ENCODE measurements at places on chromosomes 6 and 20.

DNA sequence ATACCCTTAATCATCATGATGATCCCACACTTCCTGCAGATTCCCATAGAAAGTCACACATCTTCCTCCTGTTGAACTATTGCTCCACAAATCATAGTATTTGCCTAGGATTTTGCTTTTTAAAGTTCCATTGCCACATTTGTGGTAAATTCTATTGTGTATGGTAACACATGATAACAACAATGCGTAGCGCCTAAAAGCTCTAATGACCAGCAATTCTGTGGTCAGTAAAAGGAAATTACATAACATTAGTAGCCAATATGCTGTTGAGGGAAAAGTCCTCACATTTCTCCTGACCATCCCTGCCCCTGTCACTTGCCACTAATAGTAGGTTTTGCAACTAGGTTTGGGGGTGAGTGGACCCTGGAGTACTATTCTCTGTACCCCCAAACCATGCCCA, 31.8 kb upstream of the PDE7B start:
- DNase-seq, result no peak

- no peak for DNase-seq
Measured at GRCh38 chr20:53463101-53463972, 130.3 kb downstream of the ZNF217 start.

GRCh38 chr6:16258709-16259075, 20.3 kb downstream of the GMPR start:
- DNase-seq, result no peak

- DNase-seq, result no peak
Measured at GRCh38 chr20:54344832-54345231, 130.6 kb upstream of the DOK5 start.

DNA sequence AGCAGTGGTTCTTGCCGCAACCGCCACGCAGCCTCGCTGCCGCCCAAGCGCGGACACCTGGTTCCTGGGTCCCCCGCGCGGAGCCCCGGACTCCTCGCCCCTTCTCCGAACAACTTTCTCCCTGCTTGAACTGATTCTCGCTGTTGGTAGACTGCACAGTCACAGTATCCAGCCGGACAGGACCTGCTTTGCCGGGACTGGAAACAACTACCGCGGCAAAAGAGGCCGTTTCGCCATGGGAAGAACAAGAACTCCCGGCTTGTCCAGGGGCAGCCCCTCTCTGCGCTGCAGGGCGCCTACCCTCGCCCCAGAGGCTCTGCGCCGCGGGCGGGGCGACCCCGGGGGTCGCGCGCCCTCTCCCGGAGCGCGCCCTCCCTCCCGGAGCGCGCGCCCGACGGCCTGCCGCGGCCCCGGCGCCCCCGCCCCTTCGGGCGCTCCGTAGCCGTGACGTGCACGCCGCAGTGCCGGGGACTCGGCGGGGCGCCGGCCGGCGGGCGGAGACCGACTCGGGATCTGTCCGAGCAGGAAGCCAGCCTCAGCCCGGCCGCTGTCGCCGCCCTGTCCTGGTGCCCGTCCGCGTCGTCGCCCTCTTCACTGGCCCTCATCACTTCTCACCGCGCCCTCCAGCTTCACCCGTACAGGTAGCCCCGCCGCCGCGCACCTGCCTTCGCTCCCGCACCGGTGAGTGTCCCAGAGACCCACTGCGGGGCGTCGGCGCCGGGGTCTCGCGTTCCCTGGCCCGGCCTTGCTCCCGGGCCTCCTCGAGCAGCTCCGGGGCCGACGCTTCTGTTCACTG, at the start of gene MYO6:
MYO6 (plus strand) TSS at position 497 of the 796 bp plus-strand sequence. CDS start 68,309 bp downstream, outside the sequence.
- no peak for DNase-seq

GRCh38 chr6:43052842-43053544, 658 bp downstream of the CUL7 start:
- DNase-seq, result no peak

DNA sequence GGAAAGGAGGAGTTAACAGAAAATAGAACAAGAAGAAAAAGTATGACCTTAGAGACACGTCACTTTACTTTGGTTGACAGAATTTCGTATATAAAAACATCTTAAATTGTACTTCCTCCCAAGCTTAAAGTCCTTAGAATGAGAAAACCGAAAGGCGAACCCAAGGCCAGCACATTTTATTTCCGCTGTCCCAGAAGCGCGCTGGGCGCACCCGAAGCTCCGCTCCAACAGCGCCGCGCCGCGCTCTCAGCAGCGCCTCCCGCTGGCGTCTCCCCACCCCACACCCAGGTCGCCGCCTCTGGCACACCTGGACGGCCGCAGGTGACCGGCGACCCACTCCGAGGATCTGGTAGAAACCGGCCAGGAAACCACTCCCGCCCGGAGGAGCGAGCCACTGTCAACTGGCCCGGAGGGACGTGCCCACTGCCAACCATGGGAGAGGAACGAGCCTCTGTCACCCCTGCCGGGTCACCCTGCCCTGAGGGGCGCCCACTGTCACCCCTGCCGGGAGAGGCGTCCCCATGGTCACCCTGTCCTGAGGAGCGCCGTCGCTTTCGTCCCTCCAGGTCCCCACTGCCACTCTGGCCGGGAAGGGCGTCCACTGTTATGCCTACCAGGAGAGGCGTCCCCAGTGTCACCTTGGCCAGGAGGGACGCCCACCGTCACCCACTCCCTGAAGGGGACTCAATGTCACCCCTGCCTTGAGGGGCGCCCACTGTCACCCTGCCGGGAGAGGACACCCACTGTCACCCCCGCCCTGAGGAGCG, 824 bp downstream of the MPC1 start:
- DNase-seq, result no peak

- DNase-seq, result no peak
Measured at GRCh38 chr6:44011350-44011920, 115.8 kb downstream of the MRPL14 start.

GRCh38 chr6:168619560-168620314, 178.8 kb downstream of the SMOC2 start:
- no peak for DNase-seq

DNA sequence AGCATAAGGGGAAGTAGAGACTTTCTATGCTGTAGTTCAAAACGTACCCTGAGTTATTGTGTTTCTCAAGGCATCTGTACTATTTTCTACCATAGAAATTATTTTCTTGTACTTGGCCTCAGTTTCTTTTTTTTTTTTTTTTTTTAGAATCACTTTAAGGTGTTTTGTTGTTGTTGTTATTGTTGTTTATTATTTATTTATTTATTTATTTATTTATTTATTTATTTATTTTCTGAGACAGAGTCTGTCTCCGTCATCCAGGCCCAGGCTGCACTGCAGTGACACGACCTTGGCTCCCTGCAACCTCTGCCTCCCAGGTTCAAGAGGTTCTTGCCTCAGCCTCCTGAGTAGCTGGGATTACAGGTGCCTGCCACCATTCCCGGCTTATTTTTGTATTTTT, 179.1 kb downstream of the GRIK2 start:
- no peak for DNase-seq

DNA sequence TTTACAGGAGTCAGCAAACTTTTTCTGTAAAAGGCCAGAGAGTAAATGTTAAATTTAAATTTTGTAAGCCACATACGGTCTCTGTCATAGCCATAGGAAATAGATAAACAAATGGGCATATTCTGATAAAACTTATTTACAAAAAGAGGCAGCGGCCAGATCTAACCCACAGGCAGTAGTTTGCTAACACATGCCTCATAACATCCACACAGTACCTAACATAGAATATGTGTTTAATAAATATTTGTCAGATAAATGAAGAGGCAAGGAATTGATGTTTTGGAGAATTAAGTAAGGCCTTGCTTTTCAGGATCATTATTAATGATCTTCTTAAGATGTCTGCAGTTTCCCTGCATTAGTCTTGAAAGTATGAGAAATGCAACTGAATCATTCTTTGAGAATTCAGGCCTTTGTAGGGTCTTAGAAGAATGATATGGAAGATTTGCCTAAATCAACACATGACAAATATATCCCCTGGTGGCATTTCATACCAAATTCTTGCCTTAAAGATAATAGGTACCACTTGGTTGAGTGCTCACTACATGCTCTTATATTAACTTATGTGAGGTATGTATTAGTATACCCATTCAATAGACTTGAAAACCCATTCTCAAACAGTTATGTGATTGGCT, 39.3 kb upstream of the TRAM2 start:
- no peak for DNase-seq

GRCh38 chr6:63537201-63537958, 34.9 kb upstream of the LOC128125822 start:
- DNase-seq, result no peak

DNA sequence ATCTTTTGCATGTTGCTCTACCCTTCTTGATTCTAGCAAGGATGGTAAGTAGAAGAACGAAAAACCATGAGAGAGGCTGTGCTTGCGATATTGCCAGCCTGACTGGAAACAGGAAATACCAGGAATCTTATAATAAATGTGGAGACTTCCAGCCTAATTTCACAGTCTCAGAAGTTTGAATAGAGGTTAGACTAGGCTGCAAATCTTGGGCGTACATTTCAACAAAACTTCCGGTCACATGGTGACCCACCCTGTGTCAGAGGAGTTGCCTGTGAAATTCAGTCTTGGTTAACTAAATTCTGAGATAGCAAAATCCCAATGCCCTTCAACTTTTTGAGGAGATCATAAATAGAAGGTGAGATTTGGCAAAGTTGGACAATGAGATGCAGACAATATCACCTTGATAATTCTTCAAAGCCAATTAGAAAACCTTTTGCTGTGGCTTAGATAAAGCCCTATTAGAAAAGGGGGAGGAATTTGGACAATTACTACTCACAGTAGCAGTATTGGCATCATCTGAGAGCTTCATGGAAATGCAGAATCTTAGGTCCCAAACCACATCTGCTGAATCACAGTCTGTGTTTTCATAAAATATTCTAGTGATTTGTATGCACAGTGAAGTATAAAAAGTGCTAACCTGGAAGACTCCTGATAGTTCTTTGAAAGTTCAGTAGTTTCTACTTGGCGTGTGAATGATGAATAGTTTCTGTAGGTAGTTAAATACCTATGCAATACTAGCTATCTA, 262.0 kb upstream of the JAG1 start:
- DNase-seq, result no peak

GRCh38 chr20:62387219-62387913, 463 bp downstream of the RPS21 start:
- no peak for DNase-seq

DNA sequence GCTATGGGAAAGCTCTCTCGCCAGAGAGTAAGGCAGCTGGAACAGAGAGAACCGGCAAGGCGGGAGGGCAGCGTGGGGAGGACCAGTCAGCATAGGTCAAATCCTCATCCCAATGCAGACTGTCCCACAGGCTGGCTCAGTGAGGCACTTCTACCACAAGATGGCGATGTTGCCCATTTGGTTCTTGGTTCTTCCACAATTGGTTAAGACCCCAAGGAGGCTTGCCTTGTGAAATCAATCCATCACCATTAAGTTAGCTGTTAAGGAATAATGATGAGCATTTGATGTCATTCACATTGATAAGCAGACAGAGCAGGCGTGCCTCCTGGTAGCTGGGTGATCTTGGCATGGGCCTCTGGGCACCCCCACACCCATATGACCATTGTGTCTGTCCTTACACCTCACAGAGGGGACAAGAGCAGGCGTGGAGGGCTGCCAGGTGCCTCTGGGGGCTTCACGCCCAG, 2.4 kb downstream of the CSTL1 start:
- DNase-seq, result peak; percentile 31

- no peak for DNase-seq
Measured at GRCh38 chr6:149717255-149717587, 680 bp downstream of the LATS1 start.

- no peak for DNase-seq
Measured at GRCh38 chr6:112037783-112038216, 16.1 kb upstream of the CCN6 start.

DNA sequence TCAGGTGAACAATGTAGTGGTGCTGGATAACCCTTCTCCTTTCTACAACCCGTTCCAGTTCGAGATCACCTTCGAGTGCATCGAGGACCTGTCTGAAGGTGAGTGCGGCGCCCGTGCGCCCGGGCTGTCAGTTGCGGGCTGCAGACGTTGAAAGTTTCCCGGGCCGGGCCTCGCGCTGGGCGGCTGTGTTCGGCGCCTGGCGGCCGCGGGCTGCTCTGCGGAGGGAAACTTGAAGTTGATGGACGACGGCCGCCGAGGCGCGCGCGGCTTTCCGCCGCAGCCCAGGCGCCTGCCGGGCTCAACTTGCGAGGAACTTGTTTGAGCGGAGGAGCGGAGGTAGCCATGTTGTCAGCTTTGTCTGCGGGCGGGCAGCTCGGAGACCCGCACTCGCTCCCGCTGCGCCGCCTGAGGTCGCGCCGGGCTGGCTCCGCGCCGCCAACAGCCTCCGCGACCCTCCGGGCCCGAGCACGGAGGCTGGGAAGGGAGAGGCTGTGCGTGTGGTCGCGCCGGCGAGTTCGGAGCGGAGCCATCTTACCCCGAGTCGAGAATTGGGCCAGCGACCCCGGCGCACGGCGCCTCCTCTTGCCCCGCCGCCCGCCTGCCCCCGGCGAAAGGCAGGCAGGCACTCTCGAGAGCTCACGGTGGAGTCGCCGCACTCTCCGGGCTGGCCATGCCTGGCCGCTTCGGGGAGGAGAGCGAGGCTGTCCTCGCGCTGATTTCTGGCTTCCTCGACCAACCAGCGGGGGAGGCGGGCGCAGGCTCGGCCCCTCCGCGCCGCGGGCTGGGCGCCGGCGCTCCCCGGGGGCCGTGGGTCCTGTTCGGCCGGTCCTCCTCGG, 691 bp downstream of the ASF1A start:
- DNase-seq, result peak; percentile 41

GRCh38 chr6:45668705-45669104, 291.0 kb upstream of the SUPT3H start:
- no peak for DNase-seq

DNA sequence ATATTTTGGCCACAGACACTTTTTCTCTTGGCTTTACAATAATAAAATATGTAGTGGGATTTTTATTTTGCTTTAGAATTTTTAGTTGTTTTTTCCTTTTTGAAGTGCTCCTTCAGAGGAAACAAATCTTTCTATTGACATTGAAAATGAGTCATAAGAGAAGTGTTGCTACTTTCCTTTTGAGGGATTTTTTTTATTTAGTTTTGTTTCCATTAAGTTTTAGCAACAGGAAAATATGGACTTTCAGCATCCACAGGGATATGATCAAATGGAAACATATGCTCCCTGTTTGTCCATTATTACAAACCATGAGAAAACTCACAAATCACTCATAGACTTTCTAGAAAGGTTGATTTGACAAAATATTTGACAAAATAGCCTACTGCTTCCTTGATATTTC, 65.3 kb upstream of the BMP2 start:
- no peak for DNase-seq

DNA sequence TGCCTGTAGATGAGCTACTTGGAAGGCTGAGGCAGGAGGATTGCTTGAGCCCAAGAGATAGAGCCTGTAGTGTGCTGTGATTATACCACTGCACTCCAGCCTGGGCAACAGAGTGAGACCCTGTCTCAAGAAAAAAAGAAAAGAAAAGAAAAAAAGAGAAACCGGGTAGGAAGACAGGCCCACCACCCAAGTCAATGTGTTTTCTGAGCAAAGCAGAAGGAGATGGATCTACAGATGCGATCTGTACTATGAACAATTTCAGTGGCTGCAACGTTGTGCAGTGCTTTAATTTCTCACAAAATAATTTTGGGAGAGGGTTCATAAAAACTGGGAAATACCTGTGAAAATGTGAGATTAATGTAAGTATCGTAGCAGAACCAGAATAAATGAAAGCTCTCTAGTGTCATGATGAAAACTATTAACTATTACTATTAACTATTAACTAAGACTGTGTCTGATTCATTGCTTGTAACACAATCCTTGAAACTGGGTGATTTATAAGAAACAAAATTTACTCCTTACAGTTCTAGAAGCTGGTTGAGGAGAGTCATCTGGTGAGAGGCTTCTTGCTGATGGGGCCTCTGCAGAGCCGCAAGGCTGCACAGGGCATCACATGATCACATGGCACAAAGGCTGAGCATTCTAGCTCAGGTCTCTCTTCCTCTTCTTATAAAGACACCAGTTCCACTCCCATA, 233.1 kb upstream of the ZNF217 start:
- DNase-seq, result no peak
